ENCODE measurements at places on chromosomes 16 and 17.

DNA sequence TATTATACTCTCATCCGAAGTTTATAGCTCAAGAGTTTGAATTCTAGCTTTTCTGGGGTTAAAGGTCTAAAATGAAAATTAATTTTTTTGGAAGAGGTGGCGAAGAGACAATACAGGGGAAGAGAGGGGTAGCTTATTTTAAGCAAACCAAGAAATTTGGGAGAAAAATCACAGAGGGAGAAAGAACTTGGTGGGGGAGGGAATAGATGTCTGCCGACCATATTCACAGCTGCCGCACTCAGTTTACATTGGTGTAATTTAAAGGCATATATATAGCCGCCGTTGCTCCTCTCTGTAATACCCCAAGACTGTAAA lies 6.5 kb upstream of the ZFHX3 start:
- DNase-seq, result no peak

DNA sequence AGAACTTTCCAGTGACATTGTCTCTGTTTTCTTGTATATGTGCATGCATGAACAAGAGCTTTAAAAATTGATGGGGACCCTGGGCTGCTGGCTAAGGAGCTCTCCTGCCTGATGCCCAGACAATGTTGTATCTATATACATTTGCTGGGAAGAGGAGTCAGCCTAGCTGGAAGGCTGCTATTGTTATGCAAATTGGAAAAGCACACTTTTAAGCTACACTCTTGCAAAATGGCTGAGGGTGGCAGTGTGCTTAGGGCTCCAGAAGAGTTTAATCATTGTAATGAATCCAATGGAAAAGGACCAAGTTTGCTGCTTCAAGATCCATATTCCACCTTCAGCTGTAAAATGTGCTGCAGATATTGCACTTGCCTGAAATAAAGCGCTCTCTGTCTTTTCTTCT lies 171.8 kb downstream of the PRKCA start:
- no peak for DNase-seq

- DNase-seq, result no peak
Observed at GRCh38 chr16:1184156-1184868, 31.4 kb downstream of the CACNA1H start.

DNA sequence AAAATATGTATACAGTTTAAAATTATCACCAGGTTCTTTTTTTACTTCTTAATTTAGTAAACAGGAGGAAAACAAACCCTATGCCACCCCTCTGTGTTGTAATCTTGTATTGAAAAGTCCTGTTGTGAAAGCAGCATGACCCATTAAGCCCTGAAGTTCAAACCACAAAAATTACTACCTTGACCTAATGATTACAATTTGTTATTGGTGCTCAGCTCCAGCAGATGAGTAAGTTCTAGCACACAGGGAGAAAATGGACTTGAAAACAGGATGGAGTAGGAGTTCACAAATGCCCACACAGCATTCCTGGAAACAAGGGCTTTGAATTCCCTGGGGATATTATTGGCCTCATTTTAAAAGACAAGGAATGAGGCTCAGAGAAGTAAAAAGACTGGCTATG lies 505.8 kb upstream of the ERCC4 start:
- no peak for DNase-seq

DNA sequence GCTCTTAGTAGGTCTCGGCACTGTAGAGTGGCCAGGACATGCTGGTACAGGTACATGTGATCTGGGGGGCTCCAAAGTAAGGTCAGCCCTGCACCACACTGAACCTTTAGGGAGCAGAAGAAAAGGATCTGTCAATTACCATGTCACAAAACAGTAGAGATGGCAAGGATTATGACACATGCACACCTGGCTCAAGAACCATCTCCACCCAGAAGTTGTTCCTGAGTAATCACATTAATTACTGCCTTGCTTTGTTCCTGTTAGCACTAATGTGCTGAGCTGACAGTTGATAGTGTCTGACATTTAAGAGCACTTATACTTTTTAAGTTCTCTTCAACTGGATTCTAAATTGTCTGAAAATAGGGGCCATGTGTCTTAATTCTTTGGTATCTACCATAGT lies 9.5 kb downstream of the BLTP2 start:
- no peak for DNase-seq

DNA sequence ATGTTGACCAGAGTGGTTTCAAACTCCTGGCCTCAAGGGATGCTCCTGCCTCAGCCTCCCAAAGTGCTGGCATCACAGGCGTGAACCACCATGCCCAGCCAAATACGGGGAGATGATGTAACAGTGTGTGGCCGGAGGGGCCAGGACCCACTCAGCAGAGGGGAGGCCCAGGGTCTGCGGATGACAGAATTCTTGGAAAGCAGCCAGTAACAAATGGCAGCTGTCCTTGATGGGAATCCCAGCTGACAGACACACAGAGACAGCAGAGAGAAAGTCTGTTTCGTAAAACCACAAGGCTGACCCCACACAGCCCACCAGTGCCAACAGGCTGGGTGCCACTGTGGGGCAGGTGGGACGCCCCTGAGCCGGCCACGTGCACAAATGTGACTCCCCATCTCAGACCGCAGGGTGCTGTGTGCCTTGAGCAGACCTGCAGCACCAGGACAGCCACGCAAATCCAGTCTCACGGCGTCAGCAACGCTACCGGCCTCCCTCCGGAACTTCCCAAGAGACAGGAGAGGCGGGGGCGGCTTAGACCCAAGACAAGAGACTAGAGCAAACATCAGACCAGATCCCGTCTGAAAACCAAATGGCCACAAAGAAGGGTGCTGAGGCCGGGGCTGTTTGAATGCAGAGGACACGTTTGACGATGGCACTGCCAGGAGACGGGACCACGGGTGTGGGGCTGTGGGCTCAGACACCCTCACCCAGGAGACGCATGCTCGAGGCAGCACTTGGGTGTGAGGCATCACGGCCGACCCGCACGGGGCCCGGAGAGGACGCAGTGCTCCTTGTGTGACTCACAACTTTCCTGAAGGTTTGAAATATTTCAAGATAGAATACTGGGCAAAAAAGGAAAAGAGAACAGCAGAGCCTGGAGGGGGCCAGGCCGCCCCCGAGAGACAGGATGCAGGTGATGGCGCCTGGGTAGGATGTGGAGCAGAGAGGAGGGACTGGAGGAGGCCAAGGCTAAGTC lies 24.6 kb downstream of the CTU2 start:
- DNase-seq, result no peak

DNA sequence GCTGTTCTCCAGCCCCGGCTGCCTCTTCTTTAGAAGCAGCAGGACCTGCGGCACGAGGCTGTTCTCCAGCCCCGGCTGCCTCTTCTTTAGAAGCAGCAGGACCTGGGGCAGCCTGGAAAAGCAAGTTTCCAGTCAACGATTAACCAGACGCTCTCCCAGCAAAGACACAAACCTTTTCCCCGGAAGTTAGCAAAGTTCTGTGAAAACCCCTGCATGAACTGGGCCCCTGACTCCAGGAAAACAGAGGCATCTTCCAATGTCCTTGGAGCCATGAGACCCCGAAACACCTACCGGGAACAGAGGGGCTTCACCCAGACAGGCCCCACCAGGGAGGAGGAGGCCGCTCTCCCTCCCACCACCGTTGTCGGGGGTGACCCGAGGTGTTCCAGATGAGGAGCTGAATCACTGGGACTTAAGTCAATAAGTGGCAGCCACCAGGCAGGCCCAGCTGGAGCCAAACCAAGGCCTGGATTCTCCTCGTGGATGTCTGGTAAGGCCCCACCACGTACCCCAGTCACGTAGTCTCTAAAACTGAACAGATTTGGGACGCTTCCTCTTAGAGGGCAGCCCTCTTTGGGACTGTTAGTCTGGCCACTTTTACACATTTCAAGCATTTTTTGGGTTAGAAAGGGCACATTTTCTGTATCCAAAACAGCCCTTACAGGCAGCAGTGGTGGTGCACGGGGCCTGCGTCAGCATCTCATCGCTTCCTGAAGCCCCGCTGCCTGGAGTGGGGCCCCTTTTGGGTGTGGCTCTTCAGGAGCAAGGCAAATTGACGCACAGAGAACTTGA lies at the start of gene RPH3AL:
RPH3AL (minus strand) TSS at position 387 of the 792 bp plus-strand sequence. CDS start 25,264 bp downstream, outside the sequence.
- peak; percentile 80 for DNase-seq

DNA sequence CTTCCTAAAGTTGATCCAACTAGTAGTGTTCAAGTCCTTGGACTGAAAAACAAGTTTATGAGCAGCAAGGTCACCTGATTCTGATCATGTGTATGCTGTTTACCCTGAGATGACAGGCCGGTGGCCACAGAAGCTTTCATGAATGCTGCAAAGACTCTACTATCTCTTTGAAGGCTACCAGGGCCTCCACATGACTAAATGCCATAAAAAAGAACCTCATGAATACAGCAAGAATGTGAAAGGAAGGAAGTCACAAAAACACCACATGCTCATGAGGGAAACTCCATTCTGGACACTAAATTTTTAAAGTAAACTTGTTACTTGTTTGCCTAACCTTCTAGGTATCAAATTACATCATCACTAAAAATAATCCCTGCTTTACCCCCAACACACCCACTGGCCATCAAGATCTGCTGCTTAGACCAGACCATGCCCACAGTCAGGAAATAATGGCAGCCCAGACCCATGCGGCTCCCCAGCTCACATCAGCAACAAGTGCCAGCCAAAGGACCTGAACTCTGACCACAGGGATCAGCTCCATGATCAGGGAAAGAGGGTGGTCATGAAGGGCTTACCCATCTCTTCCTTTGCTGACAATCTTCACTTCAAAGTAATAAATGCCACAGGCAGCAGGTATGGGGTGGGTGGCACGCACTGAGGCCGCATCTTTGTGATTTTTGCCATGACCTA lies 1.4 kb downstream of the RANBP10 start:
- DNase-seq, result no peak

- DNase-seq, result no peak
Observed at GRCh38 chr16:70570967-70571570, 47.5 kb downstream of the SF3B3 start.

- DNase-seq, result no peak
Observed at GRCh38 chr16:88131966-88132365, 180.7 kb downstream of the BANP start.

- peak; percentile 61 for DNase-seq
Observed at GRCh38 chr17:57442401-57442823, 186.1 kb downstream of the MSI2 start.

GRCh38 chr17:27207073-27207513 lies 86.8 kb upstream of the WSB1 start:
- peak; percentile 69 for DNase-seq

- DNase-seq, result no peak
Observed at GRCh38 chr16:84585467-84585866, 32.4 kb downstream of the COTL1 start.

- DNase-seq, result no peak
Observed at GRCh38 chr17:16150251-16150856, 65.0 kb downstream of the NCOR1 start.

- DNase-seq, result peak; percentile 86
Observed at GRCh38 chr16:69397821-69398521, 12.2 kb upstream of the TERF2 start.

DNA sequence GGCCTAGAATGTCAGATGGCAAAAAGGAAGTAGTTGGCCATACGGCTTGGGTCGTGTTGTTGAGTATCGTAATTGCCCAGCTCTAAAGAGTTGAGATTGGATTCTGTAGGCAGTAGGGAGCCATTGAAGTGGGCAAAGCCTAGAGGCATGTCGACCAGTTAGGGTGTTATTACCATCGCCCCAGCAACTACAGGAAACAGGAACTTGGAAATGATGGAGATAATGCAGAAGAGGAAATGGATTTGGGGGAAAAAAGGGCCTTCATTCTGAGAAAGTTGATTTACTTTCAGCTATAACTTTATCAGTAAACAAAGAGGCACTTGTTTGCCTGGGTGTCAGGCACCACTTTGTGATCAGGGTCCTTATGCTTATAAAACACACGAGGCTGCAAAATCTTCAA lies 52.6 kb downstream of the COX10 start:
- DNase-seq, result no peak

- DNase-seq, result peak; percentile 82
Observed at GRCh38 chr17:2050300-2051060, 4.4 kb upstream of the HIC1 start.

- DNase-seq, result no peak
Observed at GRCh38 chr17:20225162-20226115, 216.3 kb downstream of the SPECC1 start.

- DNase-seq, result no peak
Observed at GRCh38 chr16:49788986-49789385, 66.9 kb downstream of the ZNF423 start.

- DNase-seq, result no peak
Observed at GRCh38 chr17:52384695-52385094, 226.2 kb upstream of the CA10 start.

DNA sequence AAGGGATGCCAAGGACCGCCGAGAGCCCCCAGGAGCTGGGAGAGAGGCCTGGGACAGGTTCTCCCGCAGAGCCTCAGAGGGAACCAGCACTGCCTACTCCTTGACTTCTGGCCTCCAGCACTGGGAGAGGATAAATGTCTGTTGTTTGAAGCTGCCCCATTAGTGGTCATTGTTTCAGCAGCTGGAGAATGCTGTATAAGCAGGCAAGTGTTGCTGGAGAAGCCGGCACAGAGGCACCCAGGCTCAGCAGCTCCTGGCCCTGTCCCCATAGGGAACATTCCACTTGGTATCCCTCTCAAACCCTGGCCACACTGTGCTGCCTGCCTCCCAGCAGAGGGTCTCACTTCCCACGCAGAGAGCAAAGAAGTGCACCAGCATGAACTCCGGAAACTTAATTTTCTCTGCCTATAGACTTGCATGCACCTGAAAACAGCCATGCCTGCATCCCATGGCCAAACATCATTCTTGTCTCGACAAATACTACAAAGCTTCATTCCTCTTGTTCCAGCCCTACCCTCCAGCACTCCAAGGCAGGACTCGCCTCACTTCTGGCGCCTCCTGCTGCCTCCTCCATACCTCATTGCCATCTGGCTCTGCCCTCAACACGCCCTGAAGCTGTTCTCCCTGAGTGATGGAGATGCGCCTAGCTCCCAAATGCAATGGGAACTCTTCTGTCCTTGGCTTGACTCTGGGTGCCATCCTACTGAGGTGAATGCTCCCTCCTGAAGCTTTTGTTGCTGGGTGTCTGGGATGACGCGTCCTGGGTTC lies 88.1 kb downstream of the DNAH17 start:
- no peak for DNase-seq

DNA sequence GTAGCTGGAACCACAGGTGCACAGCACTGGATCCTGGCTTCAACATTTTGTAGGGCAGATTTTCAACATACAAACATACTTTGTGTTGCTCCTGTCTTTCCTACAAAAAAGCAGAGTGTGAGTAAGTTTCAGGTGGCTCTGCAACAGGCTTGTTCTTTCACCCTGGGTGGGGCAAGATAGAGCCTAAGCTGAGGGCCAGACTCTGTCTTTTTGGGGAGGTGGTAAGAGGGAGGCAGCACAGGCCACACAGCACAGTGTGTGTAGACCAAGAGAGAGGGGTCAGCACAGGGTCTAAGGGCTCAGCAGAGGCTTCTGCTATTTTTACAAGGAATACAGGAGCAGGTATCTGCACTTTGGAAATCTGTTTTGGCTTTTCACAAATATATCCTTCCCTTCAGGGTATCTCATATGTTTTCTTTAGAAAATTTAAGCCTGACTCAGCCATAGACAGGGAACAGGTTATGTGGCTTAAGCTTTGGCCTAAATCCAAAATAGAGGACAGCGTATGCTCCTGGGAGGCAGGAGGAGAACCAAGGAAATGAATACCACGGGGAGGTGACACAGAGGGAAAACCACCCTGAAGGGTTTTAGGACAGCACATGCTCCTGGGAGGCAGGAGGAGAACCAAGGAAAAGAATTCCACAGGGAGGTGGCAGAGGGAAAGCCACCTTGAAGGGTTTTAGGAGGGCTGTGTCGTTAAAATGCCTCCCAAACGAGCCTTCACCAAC lies 21.6 kb downstream of the EMC8 start:
- no peak for DNase-seq
